Epithelial cell of umbilical artery (primary cell): ENCODE measurements at places on chromosomes 4 and X. TPM values are rescaled to one million over a fixed set of nuclear protein-coding genes. Genes with fewer than 3 reads are reported as not detected.

BMPR1B gene
- 0.15 and 0.65 TPM in 2 replicates for total RNA-seq

TDO2 gene
- 0.30 TPM in 1 of 2 replicates, not detected in the other for total RNA-seq

FAM149A gene
- under 0.01 TPM in 1 of 2 replicates, not detected in the other for total RNA-seq

GRIA2 gene
- total RNA-seq = not detected in 2 replicates

PHEX gene
- total RNA-seq = 0.65 and 0.76 TPM in 2 replicates

EFNB1 gene
- total RNA-seq = 18.5 and 42.6 TPM in 2 replicates

TCEAL6 gene
- total RNA-seq = not detected in 2 replicates

ABCD1 gene
- 10.7 and 10.9 TPM in 2 replicates for total RNA-seq

CLDN34 gene
- not detected in 2 replicates for total RNA-seq

TENM3 gene
- total RNA-seq = 17.2 and 18.7 TPM in 2 replicates

GLOD5 gene
- total RNA-seq = not detected in 2 replicates

FGF13 gene
- under 0.01 TPM in 1 of 2 replicates, not detected in the other for total RNA-seq

CYBB gene
- total RNA-seq = not detected in 2 replicates

STK32B gene
- 9.4 and 18.1 TPM in 2 replicates for total RNA-seq

LAMTOR3 gene
- total RNA-seq = 30.5 and 49.4 TPM in 2 replicates

SMIM31 gene
- not detected in 2 replicates for total RNA-seq

P2RY10 gene
- not detected in 2 replicates for total RNA-seq

FRMPD3 gene
- not detected in 2 replicates for total RNA-seq

STIM2 gene
- 5.5 and 8.8 TPM in 2 replicates for total RNA-seq

NWD2 gene
- total RNA-seq = not detected in 2 replicates

SSX4B gene
- not detected in 2 replicates for total RNA-seq

KIAA0232 gene
- 17.9 and 33.6 TPM in 2 replicates for total RNA-seq

GYPE gene
- total RNA-seq = 0.30 and 0.32 TPM in 2 replicates

MAGEE1 gene
- total RNA-seq = 0.97 and 1.2 TPM in 2 replicates

ARHGAP24 gene
- 94.4 and 129 TPM in 2 replicates for total RNA-seq

ERAS gene
- not detected in 2 replicates for total RNA-seq

GAGE12H gene
- not detected in 2 replicates for total RNA-seq

PPEF2 gene
- total RNA-seq = not detected in 2 replicates

TMPRSS11E gene
- total RNA-seq = not detected in 2 replicates

SSX4 gene
- not detected in 2 replicates for total RNA-seq

MSANTD1 gene
- total RNA-seq = under 0.01 and 0.46 TPM in 2 replicates

STPG2 gene
- not detected in 2 replicates for total RNA-seq

USP26 gene
- total RNA-seq = not detected in 2 replicates

TAB3 gene
- 4.2 and 8.8 TPM in 2 replicates for total RNA-seq

MPP1 gene
- total RNA-seq = 11.7 and 21.4 TPM in 2 replicates

CYLC1 gene
- total RNA-seq = not detected in 2 replicates

C4orf51 gene
- total RNA-seq = not detected in 2 replicates

SRPK3 gene
- 0.32 TPM in 1 of 2 replicates, not detected in the other for total RNA-seq

OTUD6A gene
- not detected in 2 replicates for total RNA-seq

IL2RG gene
- total RNA-seq = not detected in 2 replicates
